ENCODE measurements at places on chromosomes 4 and X.

DNA sequence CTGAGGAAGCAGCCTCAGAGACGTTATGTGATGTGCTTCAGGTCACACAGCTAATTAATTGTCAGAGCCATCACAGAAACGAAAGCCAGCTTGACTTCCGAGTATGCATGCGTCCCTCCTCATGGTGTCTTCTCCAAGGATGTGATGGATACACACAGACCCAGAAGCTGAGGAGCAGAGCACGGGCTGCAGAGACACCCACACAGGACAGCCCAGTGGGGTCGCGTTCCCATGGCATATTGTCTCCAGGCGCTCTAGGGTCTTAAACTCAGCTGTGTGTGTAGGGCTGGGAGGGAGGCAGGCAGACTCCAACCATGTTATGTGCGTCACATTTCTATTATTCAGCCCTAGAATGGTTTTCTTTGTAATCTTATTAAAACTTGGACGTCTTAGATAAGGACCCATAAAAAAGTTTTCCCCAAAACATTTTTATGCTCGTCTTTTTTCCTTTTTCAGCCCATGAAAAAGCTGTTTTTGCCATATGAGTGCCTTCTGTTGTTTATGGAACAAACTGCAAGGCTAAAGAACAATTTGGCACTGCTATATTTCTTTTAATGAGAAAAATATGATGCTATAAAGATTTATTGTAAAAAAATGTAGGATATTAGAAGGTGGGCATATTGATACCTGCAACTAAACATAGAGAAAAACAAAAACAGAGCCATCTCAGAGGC lies 48.5 kb downstream of the TENM3 start:
- DNase-seq, result no peak

DNA sequence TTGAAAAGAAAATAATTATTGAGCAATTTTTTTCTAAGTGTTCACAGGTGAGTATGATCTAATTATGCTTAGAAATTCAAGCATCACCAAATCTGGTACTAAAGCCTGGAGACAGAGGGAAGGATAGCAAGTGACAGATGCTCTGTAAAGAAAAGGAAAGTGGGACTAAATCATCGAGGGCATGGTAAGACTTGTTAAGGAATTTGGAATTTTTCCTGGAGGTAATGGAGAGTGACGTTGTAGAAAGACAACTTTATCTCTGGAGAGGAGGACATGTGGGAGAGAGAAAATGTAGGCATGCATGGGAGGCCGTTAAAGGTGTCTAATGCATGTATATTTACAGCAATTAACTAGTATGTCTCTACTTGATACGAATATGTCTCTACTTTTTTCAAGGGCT lies 333.2 kb upstream of the ATOH1 start:
- no peak for DNase-seq

GRCh38 chr4:41365681-41366080 lies 109.0 kb downstream of the UCHL1 start:
- no peak for DNase-seq

DNA sequence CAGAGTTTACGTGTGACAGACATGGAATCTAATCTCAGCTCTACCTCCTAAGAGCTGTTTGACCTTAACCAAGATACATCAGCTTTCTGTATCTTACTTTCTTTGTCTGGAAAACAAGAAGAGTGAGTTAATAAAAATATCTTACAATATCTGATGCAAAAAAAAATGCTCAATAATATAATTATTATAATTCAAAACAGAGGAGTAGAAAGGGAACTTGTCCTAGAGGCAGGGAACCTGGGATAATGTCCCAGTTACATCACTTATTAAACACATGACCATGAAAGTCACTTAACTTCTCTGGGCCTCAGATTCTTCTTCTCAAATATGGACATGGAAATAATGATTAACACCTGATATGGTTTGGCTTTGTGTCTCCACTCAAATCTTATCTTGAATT lies 256.1 kb downstream of the KLHL13 start:
- no peak for DNase-seq

- DNase-seq, result no peak
These were observed 160.0 kb downstream of the INPP4B start for GRCh38 chr4:142686081-142686480.

DNA sequence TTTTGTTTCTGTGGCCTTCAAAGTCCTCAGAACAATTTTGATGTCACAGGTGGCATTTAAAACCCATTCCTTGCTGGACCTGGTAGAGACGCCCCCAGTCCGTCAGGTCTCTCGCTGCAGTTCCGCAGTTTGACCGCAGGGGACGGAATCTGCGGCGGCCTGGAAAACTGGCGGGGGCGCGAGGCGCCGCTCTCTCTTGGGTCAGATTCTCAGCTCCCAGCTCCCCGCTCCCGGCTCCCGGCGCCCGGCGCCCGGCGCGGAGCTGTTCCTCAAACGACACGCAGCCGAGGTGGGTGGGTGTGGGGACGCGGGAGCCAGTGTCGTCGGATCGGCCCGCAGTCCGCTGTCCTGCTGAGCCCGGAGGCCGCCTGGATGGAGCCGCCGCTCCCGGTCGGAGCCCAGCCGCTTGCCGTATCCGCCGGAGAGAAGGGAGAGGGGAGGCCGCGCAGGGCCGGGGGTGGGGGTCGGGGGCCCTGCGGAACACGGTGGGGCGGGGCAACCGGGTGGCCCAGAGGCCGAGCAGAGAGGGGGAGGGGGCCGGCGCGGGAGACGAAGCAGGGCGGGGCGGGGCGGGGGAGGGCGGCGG lies at the start of gene OCRL:
Gene OCRL, plus strand, starts transcription at position 192 of the 586 bp plus-strand sequence. Its CDS starts 181 bp downstream, at position 373.
- DNase-seq, result peak; percentile 85

- DNase-seq, result peak; percentile 93
These were observed at the start of gene MCUB for GRCh38 chr4:109559983-109560686. MCUB (plus strand) TSS chr4:109560246; CDS start chr4:109560338, 92 bp downstream.

DNA sequence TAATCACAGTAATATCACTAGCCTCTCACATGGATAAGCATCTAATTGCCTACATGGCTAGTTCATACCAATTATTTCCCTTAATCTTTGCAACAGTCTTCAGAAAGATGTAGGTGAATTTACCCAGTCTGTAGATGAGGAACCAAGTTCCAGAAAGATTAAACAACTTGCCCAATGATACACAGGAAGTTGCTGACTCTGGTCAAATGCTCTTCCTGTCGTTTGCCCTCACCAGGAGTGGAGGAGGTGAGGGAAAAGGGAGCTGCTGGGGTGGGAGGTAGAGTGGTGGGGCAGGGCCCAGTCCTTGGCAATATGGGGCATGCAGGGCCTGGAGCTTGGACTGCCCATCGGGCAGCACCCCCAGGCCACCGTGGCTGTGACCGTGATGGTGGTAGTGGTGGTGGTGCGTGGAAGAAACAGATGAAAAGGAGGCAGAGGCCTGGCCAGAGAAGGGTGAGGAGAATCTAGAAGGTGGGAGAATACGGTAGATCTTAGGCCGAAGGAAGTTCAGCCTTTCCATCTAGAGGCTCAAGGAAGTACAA lies 2.3 kb upstream of the KDM5C start:
- no peak for DNase-seq

- DNase-seq, result no peak
These were observed 102.8 kb downstream of the NAF1 start for GRCh38 chr4:163063891-163064290.

- no peak for DNase-seq
These were observed 153.9 kb downstream of the CCNG2 start for GRCh38 chr4:77310931-77311330.

DNA sequence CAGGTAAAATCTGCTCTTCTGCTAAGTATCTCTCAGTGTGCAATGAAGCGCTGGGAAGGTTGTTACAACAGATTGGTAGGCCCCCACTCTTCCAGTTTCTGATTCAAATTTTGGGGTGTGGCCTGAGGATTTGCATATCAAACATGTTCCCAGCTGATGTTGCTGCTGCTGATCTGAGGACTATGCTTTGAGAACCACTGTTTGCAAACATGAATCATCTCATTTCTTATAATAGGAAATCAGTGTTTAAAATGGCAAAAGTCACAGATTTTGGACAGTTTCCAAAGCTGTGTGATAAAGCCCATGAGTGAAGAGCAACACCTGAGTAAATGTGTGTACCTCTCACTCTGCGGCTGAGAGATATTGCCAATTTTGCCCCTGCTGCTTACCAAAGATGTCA lies 36.2 kb upstream of the NDNF start:
- no peak for DNase-seq

- peak; percentile 66 for DNase-seq
These were observed 19.1 kb upstream of the RBM47 start for GRCh38 chr4:40648742-40649281.

- DNase-seq, result peak; percentile 76
These were observed 20.5 kb upstream of the FAM193A start for GRCh38 chr4:2515830-2516550.

DNA sequence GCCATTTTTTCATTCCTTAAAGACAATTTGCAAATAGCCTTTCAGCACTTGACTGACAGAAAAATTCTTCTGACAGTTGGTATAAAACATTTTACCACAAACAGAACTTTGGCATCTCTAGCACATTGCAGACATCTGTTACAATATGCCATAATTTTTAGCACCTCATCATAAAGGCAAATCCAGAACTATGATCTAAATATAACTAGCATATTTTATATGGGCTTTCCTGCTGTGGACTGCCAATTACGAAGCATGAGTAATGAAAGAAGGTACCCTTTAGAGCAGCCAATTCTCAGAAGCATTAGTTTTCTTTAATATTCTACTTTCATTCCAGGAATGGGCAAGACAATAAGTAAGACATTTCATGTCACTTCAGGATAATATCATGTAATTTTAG lies 647.4 kb upstream of the GALNT7 start:
- DNase-seq, result no peak

- DNase-seq, result no peak
These were observed 84.2 kb downstream of the HPRT1 start for GRCh38 chrX:134544135-134544512.

- DNase-seq, result no peak
These were observed 76.3 kb upstream of the ARHGAP36 start for GRCh38 chrX:130981836-130982235.

- no peak for DNase-seq
These were observed 417.2 kb downstream of the CFAP47 start for GRCh38 chrX:36336751-36337150.

GRCh38 chr4:172726001-172726423 lies 442.6 kb upstream of the GALNT7 start:
- no peak for DNase-seq

DNA sequence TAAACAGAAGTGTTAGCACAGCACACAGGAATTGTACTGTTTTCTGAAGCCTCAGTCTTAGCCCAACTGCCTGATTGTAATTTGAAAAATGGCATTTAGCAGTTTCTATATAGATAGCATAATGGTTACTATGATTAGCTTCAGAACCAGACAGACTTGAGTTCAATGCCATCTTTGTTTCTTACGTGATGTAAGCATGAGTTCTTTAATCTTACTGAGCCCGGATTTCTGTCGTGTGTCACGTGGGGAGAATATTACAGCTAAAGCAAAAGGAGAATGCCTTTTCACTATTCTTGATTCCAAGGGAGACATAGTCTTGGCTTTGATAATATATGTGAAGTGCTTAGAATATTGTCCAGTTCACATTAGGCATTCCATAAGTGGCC lies 407.3 kb downstream of the STIM2 start:
- no peak for DNase-seq

DNA sequence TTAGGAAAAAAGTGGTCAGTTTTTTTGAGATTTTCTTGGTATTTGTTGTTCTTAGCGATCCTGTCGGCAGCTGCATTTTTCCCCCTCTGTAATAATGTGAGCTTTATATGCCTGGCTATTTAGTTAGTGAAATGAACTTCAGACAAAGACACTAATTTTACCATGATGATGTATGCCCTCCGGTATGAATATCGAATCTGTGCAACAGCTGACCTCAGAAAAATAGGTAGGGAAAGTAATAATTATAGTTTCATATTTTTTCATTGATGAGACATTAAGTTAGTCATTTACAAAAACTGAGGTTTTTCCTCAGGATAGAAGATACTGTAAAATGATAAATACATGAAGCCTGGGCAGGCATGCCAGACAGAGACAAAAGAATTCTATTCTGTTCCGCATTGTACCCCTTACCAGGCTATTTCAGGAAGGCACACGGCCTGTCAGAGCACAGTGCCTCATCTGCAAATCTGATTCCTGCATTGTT lies 155.8 kb downstream of the SHROOM3 start:
- no peak for DNase-seq

GRCh38 chr4:47930971-47931804 lies 16.8 kb upstream of the NFXL1 start:
- DNase-seq, result no peak

- DNase-seq, result no peak
These were observed 294.2 kb upstream of the FTHL17 start for GRCh38 chrX:31366041-31366440.

DNA sequence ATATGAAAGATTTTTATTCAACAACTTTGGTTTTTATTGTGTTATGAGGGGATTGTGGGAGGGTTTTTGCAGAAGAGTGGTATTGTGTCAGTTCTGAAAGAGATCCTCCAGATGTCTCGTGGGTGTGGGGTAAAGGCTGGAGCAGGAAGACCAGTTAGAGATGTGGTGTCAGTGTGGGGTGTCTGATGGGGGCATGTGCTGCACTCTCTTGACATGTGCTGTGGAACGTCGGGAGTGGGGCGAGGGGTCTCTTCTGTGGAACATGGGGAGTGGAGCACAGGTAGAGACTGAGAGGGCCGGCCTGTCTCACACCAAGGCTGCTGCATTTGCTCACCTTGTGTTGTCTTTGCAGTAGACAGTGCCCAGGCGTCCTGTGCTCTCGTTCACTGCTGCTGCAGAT lies 37.6 kb downstream of the FAM193A start:
- no peak for DNase-seq
